Mesenchymal stem cell (in vitro differentiated cells and primary cell): ENCODE measurements at places on chromosomes 13 and 19.

GRCh38 chr19:41910240-41910991, 17.8 kb downstream of the ERFL start:
- no peak for DNase-seq
- H3K27me3 ChIP-seq: peaks cover 54% of the 10 kb centered on the region
- H3K27ac ChIP-seq: no peak overlapping the region

DNA sequence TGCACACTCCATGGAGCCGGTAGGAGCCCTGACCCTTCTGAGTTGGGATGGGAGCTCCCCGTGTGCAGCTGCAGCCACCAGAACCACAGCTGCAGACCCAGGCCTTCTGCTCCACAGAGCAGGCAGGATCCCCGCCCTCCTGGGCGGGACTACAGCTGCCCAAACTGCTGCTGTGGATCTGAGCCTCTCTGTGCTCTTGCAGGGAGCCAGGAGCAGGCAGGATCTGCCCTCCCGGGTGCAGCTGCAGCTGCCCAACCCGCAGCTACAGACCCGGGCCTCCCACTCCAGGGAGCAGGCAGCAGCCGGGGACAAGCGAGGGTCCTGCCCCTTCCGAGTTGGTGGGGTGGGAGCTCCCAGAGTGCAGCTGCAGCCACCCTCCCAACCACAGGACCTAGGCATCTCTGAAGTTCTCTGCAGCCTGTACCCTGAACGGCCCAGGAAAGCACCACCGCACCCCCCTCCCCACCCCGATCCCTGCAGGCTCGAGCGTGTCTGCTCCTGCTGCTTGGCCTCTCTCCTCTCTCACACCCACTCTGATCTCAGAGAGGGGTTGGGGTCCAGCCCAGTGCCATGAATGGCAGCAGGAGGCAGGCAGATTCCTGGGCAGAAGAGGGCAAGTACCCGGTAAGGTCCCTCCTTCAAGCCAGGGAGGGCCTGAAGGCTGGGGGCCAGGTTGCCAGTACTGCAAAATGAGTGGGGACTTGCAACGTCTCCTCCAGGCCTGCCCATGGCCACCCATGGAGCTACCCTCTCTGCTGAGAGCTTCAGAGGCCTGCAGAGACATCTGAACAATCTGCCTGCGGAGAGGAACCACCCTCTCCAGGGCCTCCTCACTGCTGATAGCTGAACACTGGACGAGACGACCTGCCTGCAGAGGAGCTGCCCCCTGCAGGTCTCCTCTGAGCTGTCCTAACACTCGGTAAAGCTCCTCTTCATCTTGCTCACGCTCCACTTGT, 16.4 kb upstream of the EMP3 start:
- H3K36me3 ChIP-seq: no peaks in the 10 kb centered on the region
- H3K27me3 ChIP-seq: peaks cover 21% of the 10 kb centered on the region
- H3K4me1 ChIP-seq: peaks cover 13% of the 10 kb centered on the region
- peak overlapping the region; percentile 59 for H3K27ac ChIP-seq
- DNase-seq: peak; percentile 33
- no peak overlapping the region for H3K4me3 ChIP-seq

DNA sequence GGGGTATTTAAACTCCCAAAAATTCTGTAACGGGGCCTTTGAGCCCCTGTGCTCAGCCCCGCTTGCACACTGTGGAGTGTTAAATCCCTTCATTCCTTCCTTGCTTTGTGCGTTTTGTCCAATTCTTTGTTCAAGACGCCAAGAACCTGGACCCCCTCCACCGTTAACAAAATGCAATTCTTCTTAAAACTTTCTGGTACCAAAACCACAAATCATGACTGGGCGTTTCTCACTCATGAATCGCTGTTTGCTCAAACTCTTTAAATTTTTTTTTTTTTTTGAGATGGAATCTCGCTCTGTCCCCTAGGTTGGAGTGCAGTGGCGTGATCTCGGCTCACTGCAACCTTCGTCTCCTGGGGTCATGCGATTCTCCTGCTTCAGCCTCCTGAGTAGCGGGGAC, 881 bp downstream of the ZNF20 start:
- H3K4me3 ChIP-seq: peak overlapping the region; percentile 97
- peak; percentile 32 for DNase-seq
- H3K4me1 ChIP-seq: peaks cover 5% of the 10 kb centered on the region
- H3K27ac ChIP-seq: no peak overlapping the region
- H3K27me3 ChIP-seq: no peaks in the 10 kb centered on the region
- H3K36me3 ChIP-seq: peaks cover 44% of the 10 kb centered on the region

- peaks cover 5% of the 10 kb centered on the region for H3K4me1 ChIP-seq
- peaks cover 63% of the 10 kb centered on the region for H3K27me3 ChIP-seq
- no peaks in the 10 kb centered on the region for H3K36me3 ChIP-seq
- no peak for DNase-seq
Observed at GRCh38 chr19:19256072-19256969, 16.8 kb downstream of the TM6SF2 start.

DNA sequence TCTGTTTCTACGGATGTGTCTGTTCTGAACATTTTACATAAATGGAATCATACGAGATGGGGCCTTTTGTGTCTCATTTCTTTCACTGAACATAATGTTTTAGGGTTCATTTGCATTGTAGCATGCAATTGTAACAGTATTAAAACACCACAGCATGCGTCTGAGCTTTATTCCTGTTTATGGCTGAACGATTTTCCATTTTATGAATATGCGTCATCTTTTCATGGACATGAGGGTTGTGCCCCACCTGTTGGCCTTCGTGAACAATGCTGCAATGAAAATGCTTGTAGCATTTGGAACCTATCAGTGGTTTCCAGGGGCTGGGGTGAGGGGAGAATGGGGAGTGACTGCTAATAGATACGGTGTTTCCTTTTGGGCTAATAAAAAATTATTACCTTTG, 5.1 kb downstream of the OR10H1 start:
- H3K27ac ChIP-seq: no peak overlapping the region
- H3K36me3 ChIP-seq: no peaks in the 10 kb centered on the region
- no peak for DNase-seq
- H3K4me1 ChIP-seq: no peaks in the 10 kb centered on the region
- peaks cover 33% of the 10 kb centered on the region for H3K27me3 ChIP-seq
- no peak overlapping the region for H3K4me3 ChIP-seq

DNA sequence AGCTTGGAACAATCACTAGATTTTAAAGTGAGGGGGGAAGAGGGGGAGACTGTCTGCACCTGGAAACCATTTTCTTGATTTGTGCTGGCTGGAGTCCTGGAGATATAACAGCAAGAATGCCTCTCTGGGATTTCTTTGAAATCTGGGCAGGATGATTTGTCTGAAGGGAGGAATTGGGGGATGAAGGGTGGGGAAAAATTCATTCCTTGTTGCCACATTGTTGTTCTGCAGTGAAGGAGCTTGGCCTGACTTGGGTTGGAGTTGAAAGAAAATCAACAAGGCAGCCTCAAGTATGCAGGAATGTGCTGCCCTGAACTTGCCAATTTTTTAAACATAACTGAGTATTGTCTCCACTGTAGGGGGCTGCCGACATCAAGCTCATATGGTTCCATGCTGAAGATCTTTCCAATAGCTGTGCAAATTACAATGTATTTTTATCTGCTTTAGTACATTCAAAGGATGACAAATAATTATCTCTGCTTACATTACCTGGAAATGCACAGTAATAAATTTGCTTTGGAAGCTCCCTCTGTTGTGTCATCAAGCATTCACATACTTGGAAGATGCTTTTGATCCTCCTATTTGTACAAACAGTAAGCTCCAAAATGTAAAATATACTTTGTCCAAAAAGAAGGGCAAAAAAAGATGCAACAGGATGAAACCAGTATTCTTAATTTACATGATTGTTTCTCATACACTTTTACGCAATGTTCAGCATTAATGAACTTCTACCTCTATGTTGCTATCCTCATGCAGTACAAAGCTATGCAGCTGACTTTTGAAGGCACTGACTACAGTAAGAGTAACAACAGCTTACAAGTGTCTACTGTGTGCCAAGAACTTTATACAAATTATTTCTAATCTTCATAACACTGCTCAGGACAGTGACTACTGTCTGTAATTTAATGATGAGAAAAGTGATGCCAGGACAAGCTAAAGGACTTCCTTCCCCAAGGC, 627.9 kb upstream of the KLF12 start:
- H3K36me3 ChIP-seq: no peaks in the 10 kb centered on the region
- no peak overlapping the region for H3K4me3 ChIP-seq
- no peak overlapping the region for H3K27ac ChIP-seq
- peaks cover 2% of the 10 kb centered on the region for H3K4me1 ChIP-seq
- no peaks in the 10 kb centered on the region for H3K27me3 ChIP-seq
- DNase-seq: no peak

GRCh38 chr13:69980799-69981198, 126.8 kb upstream of the ATXN8OS start:
- no peaks in the 10 kb centered on the region for H3K4me1 ChIP-seq
- no peak overlapping the region for H3K27ac ChIP-seq
- no peak overlapping the region for H3K4me3 ChIP-seq
- peak; percentile 16 for DNase-seq

- H3K4me1 ChIP-seq: peaks cover 5% of the 10 kb centered on the region
- no peak for DNase-seq
- H3K27me3 ChIP-seq: no peaks in the 10 kb centered on the region
- H3K27ac ChIP-seq: peak overlapping the region; percentile 93
Observed at GRCh38 chr19:52188822-52189734, 774 bp upstream of the PPP2R1A start.
